ENCODE measurements at places on chromosomes 3 and 15.

- DNase-seq = no peak
Observed at GRCh38 chr3:73491287-73491662, 133.5 kb downstream of the PDZRN3 start.

DNA sequence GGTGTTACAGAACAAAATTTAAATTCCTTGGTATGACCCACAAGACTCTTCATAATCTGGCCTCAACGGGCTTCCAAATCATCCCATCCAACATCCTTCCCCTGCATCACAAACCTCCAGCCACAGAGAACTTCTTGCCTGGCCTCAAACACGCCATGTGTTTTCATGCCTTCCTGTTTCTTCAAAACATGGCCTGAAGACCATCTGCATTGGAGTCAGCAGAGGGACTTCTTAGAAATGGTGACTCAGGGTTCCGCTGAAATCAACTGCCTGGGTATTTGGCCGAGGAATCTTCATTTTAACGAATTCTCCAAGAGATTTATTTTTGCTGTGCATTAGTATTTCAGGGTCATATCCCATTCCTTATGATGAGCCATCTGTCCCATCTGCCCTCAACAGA lies 138.1 kb upstream of the RAP2B start:
- DNase-seq = no peak

- no peak for DNase-seq
Observed at GRCh38 chr3:49377483-49377882, 19.3 kb upstream of the GPX1 start.

DNA sequence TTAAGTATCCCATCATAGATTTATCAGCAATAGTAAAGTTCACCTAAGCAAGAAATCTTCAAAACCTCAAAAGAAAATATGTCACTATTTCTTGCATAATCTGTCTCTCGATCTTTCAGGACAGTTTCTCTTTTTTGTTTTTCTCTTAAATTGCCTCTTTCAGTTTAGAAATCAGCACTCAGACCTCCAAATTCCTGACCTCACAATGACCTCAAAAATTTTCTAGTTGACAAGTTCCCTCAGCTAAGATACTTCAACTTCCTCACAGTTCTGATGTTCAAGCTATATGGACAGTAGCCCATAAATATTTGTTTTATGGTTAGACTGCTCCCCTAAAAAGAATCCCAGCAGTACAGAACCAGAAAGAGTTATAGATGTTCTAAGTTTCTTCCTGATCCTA lies 24.1 kb downstream of the SLC24A5 start:
- DNase-seq = no peak

- DNase-seq = no peak
Observed at GRCh38 chr15:45892182-45892581, 257.4 kb downstream of the SQOR start.

DNA sequence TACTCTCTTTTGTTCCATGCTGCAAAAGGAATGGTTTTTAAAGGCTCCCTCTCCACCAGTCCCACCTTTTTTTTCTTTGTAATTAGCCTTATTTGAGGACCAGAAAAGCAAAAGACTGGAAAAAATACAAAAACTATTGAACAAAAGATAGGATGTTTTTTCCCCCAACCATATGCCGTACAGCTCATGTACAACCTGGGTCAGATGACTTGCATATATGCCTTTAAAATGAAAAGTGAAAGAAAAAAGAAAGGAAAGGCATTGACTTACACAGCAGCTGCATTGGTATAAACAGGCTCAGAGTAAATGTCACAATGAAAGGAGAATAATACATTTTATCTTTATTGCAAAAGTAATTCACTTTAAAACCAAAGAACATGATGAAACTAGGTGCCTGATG lies 69.5 kb upstream of the CMC1 start:
- no peak for DNase-seq

GRCh38 chr3:117853923-117854668 lies 1144.5 kb downstream of the TUSC7 start:
- no peak for DNase-seq

- no peak for DNase-seq
Observed at GRCh38 chr3:195828762-195829161, 17.0 kb upstream of the MUC4 start.

DNA sequence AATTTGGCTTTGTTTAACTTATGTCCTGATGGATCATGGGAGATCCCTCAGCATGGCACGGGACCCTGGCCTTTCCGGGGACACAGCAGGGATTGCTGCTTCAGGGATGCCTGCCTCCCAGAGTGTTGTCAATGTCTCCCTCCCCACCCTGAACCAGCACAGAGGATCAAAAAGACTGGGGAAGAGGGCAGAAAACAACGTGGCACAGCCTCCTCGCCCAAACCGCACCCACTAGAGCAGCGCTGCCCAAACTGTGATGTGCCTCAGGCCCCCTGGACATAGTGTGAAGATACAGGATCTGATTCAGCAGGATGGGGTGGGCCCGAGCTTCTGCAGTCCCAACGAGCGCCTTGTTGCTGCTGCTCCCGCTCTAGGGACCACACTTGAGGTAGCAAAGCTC lies 34.5 kb downstream of the SLC6A20 start:
- no peak for DNase-seq

- DNase-seq = no peak
Observed at GRCh38 chr3:8996681-8997121, 33.4 kb upstream of the RAD18 start.

- DNase-seq = no peak
Observed at GRCh38 chr3:197001972-197002700, 27.5 kb downstream of the MELTF start.

GRCh38 chr15:67794832-67795574 lies 30.3 kb upstream of the SKOR1 start:
- peak; percentile 13 for DNase-seq

- DNase-seq = no peak
Observed at GRCh38 chr3:31133541-31133940, 239.1 kb upstream of the GADL1 start.

DNA sequence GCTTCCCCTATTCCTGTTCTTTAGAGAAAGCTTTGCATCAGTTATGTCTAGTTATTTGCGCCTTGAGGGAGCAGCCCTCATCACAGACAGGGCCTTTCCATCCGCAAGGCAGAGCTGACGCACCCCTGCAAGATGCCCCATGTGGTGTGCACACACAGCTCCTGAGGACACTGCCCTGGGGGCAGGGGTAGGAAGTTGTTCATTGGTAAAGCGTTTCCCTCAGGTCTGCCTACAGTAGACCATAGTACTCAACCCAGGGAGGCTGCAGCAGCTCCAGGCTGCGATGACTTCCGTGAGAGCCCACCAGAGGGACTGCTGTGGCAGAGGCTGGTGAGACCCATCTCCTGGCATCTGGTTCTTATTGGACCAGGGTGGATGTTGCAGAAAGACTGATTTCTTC lies 55.1 kb upstream of the PLXNA1 start:
- DNase-seq = no peak

- DNase-seq = no peak
Observed at GRCh38 chr3:79297245-79297960, 470.4 kb downstream of the ROBO1 start.

- no peak for DNase-seq
Observed at GRCh38 chr3:38027466-38028465, 1.7 kb downstream of the PLCD1 start.

DNA sequence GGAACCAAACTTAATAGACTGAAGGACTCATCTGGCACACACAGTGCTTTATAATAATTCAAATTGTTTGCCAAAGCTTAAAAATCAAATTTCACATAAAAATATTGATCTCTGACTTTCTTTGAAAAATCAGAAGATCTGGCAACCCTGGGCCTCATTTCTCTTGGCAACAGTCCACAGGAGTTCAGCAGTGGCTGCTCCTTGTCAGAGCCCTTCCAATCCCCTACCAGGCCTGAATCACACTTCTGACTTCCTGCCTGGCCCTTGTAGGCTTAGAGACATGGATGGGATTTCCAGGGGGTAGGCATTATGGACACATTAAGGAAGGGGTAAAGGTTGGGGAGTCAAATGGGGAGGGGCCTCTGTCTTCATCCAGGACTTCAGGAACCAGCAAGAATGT lies 55.5 kb downstream of the PLS1 start:
- DNase-seq = no peak

DNA sequence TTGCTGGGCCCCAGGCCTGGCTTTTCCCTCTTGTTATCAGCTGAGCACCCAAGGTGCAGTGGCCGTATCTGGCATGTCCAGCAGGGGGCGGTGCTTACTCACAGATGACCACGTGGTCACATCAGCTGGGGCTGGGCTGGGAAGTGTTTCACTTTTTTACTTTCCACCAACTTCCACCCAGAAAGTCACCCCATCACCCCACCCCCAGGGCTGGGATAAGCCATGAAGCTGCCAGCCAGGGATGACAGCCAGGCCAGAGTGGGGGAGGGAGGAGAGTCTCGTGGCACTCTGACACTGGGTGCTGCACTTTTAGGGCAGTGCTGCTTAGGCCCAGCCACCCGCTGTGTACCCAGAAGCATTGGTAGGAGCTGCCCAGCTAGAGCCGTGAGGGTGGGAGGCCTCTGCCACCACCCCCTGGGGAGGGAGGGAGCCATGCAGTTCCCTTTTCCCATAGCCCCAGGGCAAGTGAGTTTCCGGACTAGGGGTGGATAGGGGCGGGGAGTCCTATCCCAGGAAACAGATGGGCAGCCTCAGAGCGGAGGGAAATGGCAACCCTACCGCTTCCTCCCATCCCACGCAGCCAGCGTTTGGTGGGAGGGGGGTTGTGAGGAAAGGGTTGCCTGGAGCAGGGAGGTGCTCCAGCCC lies 6.1 kb downstream of the PPCDC start:
- peak; percentile 74 for DNase-seq

GRCh38 chr15:39327005-39327730 lies 253.7 kb upstream of the THBS1 start:
- no peak for DNase-seq

DNA sequence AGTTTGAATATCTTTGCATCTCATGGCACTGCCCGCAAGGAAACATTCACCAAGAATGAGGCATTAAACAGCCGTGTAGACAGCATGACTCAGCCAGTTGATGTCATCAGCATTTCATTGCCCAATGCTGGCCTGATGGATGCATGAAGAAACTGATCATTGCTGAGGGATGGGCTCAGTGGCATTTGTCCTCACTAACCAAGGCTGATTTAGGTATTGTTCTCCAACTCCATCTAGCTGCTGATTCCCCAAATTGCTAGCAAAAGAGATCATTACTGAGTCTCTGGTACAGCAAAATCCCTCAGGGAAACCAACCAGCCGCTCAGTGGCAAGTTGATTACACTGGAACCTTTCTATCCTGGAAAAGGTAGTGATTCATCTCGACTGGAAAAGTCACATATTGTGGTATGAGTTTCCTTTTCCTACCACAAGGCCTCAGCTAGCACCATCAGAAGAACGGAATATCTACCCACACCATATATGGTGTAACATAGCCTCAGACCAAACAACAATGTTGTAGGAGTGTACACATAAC lies 186.5 kb upstream of the GAP43 start:
- DNase-seq = no peak

DNA sequence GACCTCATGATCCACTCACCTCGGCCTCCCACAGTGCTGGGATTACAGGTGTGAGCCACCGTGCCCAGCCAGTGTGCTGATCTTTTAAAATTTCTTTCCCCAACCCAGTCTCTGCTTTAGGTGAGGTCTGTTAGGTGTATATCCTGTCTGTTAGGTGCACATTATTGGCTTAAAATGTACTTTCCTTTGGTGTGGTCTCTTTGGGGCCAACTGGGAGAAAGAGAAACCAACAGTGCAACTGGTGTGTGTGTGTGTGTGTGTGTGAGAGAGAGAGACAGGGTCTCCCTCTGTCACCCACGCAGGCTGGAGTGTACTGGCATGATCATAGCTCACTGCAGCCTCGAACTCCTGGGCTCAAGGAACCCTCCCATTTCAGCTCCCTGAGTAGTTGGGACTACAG lies 50.3 kb upstream of the GNB5 start:
- no peak for DNase-seq

Measured in stimulated activated CD4-positive, alpha-beta T cell treated with anti-CD3 and anti-CD28 coated beads, TNF-alpha, amount 100 ng/mL, for 4 hours (primary cell).